ENCODE measurements at places on chromosomes 1 and 21. TPM values are rescaled to one million over a fixed set of nuclear protein-coding genes. Genes with fewer than 3 reads are reported as not detected.

The ADAMTS5 gene
- total RNA-seq: not detected

The OR2T11 gene
- not detected for total RNA-seq

The GNG4 gene
- total RNA-seq: 3.7 TPM

The PLPPR5 gene
- total RNA-seq: not detected

The LRRC7 gene
- 0.29 TPM for total RNA-seq

The CHIT1 gene
- total RNA-seq: 0.27 TPM

The REN gene
- not detected for total RNA-seq

The SLC5A9 gene
- not detected for total RNA-seq

The TSACC gene
- not detected for total RNA-seq

The SDC3 gene
- 0.25 TPM for total RNA-seq

The NKAIN1 gene
- total RNA-seq: 0.07 TPM

The KRTAP19-3 gene
- not detected for total RNA-seq

The CA14 gene
- total RNA-seq: not detected

The F5 gene
- 17.5 TPM for total RNA-seq

The TLR5 gene
- total RNA-seq: 0.17 TPM

The FAM110D gene
- not detected for total RNA-seq

The P3H1 gene
- 47.1 TPM for total RNA-seq

The RAVER2 gene
- total RNA-seq: 0.34 TPM

The SPRR4 gene
- not detected for total RNA-seq

The KRTAP10-4 gene
- total RNA-seq: not detected

The HMCN1 gene
- total RNA-seq: 0.10 TPM

The C4BPA gene
- not detected for total RNA-seq

The LAPTM5 gene
- 477 TPM for total RNA-seq

The OR2M3 gene
- not detected for total RNA-seq

The GBP6 gene
- total RNA-seq: 4.2 TPM

The PEX19 gene
- total RNA-seq: 53.2 TPM

The RHD gene
- not detected for total RNA-seq

The COL16A1 gene
- 0.44 TPM for total RNA-seq

The GPBP1L1 gene
- total RNA-seq: 116 TPM

The ATP1A4 gene
- total RNA-seq: not detected

The PTGFRN gene
- 15.3 TPM for total RNA-seq

The MRPL55 gene
- 34.6 TPM for total RNA-seq

The MAN1C1 gene
- total RNA-seq: 9.4 TPM

The IGSF3 gene
- 0.83 TPM for total RNA-seq

The SMIM34 gene
- not detected for total RNA-seq

The NBPF8 gene
- 31.1 TPM for total RNA-seq

The SGIP1 gene
- total RNA-seq: not detected

The PROK1 gene
- not detected for total RNA-seq

The SPATA45 gene
- total RNA-seq: not detected

The ANGPTL3 gene
- total RNA-seq: not detected

The CAMK2N1 gene
- 0.83 TPM for total RNA-seq

The BARHL2 gene
- total RNA-seq: not detected

The TIPRL gene
- total RNA-seq: 46.1 TPM

The SRSF10 gene
- total RNA-seq: 203 TPM

The PLD5 gene
- total RNA-seq: not detected

The SPATA46 gene
- total RNA-seq: not detected

The SDHC gene
- total RNA-seq: 171 TPM

Data from T-helper 1 cell treated with Interleukin-12 subunit alpha and Interleukin-12 subunit beta and Interleukin-4 antibody, amounts not matched to agents 30 ng/mL and 1 ng/mL, for 36 hours (primary cell).